H4 (cell line): ENCODE measurements at places on chromosomes 12 and 14. TPM values are rescaled to one million over a fixed set of nuclear protein-coding genes. Genes with fewer than 3 reads are reported as not detected.

RNASE4 gene
- total RNA-seq, result 14.7 and 22.2 TPM in 2 replicates

DNA sequence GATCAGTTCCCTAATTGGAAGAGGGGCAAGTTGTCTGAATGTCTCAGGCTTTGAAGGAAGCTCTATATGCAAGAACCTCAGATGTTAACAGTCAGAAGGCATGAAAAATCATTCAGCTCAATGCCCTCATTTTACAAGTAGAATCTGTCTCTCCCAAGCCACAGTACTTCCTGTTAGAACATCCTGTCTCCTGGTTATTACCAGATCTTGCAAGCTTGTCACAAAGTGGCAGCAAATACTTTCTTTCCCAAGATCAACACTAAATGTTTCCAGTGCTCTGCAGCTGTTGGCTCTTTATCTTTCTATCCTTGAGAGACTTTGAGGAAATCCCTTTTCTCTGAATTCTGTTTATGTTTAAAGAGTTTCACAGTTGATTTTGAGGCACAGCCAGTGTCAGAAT is 235.5 kb downstream of the AKAP6 start:
- DNase-seq, result peak; percentile 19

GRCh38 chr12:89493670-89494302 is 30.8 kb downstream of the GALNT4 start:
- no peak for DNase-seq

- DNase-seq, result peak; percentile 37
These were observed at the start of gene NRXN3 for GRCh38 chr14:78170203-78170602. NRXN3 (plus strand) TSS chr14:78170373; CDS start chr14:78243094, 72,721 bp downstream.

GRCh38 chr12:76643438-76643837 is 83.9 kb upstream of the OSBPL8 start:
- no peak for DNase-seq

GRCh38 chr12:55703901-55704761 is 3.6 kb downstream of the ITGA7 start:
- no peak for DNase-seq
